ENCODE measurements at places on chromosomes 2 and 18.

DNA sequence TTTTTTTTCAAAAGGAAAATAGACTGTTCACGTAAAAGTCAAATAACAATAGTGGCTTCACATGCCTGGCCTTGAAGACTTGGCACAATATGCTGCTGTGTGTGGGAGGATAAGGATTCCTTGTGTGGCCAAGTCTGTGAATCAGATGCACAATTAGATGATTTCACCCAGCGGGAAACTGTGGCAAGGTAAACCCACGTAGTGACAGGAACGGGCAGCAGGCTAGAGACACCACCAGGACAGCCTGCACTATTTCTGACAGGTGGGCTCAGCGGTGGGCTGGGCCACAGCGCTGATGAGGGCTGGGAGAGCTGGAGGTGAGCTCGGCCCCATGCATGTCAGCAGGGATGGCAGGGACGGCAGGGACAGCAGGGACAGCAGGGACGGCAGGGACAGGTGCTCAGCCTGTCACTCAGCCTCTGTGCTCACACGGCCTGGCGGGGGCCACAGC is 21.6 kb downstream of the SNORC start:
- DNase-seq, result peak; percentile 66

GRCh38 chr2:136497709-136498108 is 267.6 kb upstream of the THSD7B start:
- no peak for DNase-seq

DNA sequence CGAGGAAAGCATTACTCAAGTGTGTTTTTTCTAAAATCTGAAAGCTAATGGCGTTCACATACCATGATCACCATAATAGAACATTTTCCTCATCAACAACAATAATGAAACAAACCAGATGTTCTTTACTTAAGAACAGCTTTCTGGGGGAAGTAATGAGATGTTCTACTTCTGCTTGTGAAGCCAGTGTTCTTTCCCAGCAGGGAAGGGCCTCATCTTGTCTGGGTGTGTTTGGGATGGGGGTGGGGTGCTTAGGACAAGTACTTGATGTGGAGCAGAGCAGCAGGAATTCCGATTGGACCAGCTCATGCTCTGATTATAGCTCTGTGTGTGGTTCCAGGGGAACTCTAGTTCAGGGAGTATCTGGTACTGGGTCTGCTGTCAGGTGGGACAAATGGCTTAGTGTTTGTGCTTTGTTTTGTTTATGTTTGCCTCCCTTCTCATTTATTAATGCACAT is 163.0 kb upstream of the NOSTRIN start:
- peak; percentile 62 for DNase-seq

DNA sequence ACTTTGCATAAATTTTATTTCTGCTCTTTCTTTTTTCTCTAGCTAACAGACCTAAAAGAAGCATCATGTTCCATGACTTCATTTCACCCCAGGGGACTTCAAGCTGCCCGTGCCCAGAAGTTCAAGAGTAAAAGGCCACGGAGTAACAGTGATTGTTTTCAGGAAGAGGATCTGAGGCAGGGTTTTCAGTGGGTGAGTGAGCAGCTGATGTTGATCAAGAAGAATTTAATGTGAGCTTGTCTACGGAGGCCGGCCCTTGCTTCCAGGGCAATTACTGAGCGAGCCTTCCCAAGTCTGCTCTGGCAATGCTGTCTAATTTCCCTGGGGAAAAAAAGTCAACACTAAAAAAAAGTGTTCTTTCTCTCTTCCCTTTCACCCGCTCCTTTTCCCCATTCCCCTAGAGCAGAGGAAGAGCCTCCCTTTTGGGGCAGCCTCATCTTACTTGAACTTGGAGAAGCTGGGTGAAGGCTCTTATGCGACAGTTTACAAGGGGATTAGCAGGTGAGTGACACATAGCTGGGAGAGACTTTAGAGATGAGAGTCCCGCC is 1.2 kb downstream of the CDK15 start:
- DNase-seq, result peak; percentile 94

- peak; percentile 60 for DNase-seq
These were observed 140.5 kb upstream of the HNRNPA3 start for GRCh38 chr2:177072090-177072489.

DNA sequence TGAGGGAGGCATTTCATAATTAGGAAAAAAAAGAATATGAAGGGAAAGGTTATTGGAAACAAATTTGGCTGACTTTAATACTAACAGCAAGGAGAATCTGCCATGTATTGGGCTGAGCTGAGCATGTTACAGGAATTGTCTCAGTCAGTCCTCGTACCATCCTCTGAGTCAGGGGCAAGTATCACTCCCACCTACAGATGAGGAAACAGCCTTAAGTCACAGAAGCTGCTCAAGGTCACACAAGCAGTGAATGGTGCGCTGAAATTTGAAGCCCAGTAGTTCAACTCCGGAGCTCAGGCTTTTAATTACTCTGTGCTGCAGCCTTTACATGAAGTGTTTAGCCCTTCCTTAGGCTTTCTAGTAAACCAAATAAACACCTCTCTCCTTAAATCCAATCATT is 17.3 kb downstream of the PROKR1 start:
- no peak for DNase-seq

DNA sequence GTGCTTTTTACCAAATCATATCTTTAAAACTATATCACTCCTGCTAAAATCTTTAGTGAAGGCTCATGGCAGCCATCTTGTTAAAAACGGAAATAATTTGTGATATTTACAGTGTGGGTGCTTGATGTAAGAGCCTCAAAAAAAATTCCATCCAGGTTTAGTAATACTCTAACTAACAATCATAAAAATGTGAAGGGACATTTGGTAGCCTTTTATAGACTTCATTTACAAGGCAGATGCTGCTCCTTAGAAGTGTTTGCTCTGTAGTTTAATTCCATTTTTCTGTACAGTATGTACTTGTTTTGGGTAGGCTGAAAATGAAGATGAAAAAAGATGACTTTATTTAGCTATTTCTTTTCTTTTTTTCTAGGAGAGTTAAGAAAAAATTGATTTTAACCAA is 525.0 kb downstream of the ZEB2 start:
- no peak for DNase-seq

GRCh38 chr2:27164960-27165763 is 16.4 kb downstream of the TCF23 start:
- no peak for DNase-seq

GRCh38 chr18:34787931-34788532 is 77.9 kb downstream of the DTNA start:
- peak; percentile 74 for DNase-seq

- no peak for DNase-seq
These were observed 123.6 kb upstream of the CYP26B1 start for GRCh38 chr2:72271276-72271614.

- peak; percentile 73 for DNase-seq
These were observed 440.4 kb upstream of the CDH20 start for GRCh38 chr18:60892855-60893254.

- DNase-seq, result no peak
These were observed 1.2 kb downstream of the ASAP2 start for GRCh38 chr2:9207641-9208311.

- DNase-seq, result no peak
These were observed 18.9 kb downstream of the REV1 start for GRCh38 chr2:99470957-99471356.

- DNase-seq, result no peak
These were observed 43.9 kb downstream of the TNS1 start for GRCh38 chr2:217958884-217959225.

- DNase-seq, result no peak
These were observed 533.4 kb downstream of the NYAP2 start for GRCh38 chr2:225932811-225933413.

- no peak for DNase-seq
These were observed 77.0 kb upstream of the MGAT4A start for GRCh38 chr2:98807929-98808328.

DNA sequence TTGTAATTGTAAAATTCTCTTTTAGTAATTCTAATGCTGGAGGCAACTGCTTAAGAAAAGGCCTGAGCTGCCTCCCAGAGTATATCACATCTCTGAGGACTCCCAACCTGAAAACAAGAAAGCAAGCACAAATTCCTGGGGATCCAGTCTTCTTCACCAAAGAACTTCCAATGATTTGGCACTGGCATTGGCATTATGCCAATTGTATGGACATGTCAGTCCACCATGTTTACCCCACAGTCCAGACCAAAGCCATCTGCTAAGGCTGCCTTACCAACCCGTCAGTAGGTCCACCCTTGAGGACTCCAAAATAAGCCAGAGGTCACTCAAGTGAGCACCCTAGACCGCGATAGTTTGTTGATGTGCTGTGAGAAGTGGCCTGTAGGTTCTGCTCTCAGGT is 263.1 kb downstream of the RND3 start:
- no peak for DNase-seq

DNA sequence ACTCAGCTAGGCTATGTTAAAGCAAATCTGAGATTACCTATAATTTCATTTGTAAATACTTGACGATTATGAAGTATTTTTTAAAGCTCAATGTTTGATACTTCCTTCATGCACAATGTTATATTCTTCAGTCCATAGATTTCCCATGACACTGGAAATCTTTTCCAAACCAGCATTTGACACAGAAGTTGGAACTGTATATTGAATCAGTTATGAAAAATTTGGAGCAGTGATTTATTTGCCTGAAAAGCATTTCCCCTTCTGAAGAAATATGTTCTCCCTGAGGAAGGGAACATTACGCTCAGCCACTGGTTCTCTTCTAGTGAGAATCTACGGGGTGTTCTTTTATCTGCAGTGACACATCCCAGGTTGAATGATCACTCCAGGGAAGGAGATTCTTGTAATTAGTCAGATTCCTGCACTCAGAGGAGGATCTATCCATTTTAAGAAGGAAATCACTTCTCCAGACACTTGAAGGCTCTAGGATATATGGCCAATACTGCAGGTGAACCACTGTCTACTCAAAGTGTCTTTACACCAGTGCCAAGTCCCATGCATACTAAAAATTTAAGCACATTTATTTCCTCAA is 64.7 kb downstream of the HNRNPLL start:
- DNase-seq, result no peak

- no peak for DNase-seq
These were observed 42.3 kb downstream of the KCTD1 start for GRCh38 chr18:26506012-26506411.
